ENCODE measurements at places on chromosomes 16 and 17.
A peak's percentile ranks its signal among the peaks of the same experiment; 100 is the strongest.

DNA sequence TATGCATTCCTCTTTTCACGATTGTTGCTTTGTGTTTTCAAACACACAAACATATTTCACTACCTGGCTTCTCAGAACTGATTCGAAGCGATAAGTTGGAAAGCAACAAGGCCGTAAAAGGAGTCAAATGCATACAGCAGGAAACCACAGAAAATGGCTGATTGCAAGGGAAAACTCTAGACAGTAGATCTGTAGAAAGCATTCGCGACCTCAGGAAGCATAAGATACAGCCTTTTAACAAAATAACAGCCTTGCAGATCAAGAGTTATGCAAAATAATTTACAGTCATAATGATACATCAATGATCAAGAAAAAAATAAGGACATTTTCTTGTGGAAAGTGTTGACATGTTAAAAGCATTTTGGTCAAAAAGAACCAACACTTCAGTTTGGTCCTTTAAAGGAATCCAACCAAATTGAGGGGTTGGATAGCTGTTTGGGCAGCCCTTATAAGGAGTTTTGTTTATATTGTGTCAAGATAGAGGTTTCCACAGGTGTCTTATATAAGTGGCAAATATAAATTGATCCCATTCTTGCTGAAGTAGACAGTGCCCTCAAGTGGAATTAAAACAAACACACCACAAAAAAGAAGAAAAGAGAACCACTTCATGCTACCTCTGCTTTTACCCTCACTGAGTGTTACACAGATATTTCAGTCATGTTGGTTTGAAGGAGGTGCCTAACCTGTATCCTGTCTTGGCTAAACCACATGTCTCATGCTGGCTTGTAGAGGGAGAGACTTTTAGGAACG lies 5.5 kb downstream of the CYLD start:
- DNase-seq: peak; percentile 38

- no peak for DNase-seq
Measured at GRCh38 chr16:56539656-56540055, 19.8 kb upstream of the BBS2 start.

DNA sequence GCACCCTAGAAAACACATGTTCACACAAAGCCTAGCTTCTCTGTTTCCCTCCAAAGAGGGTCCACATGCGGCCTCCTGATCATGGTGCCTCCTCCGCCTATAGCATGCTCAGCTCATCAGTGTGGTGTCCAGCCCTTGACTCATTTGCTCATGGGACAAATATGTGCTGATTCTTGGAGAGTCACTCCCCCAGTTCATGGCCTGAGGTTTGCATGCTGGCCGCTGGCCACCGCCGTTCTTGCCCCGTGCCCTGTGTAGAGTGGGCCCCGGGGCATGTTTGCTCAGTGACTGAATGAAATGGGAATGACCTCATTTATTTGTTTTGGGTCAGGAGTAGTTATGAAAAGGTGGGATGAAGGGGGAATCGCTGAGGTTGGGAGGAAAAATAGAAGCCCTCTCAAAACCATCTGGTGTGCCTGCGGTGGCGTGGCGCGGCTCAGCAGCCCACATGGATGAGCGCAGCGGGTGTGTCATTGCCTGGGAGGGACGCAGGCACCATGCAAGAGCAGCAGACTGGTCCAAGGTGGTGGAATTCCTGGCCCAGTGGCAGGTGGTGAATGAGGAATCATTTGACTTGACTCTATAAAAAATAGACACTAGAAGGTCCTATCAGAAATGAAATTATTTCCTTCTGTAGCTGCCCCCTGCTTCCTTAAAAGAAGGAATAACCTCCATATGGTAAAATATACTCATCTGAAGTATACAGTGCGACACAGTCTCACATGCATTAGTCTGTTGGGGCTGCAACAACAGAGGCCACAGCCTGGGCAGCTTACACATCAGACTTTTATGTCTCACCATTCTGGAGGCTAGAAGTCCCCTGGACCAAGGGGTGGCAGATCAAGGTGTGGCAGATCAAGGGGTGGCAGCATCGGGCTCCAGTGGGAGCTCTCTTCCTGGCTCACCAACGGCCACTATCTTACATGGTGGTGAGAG lies 31.7 kb downstream of the CRISPLD2 start:
- peak; percentile 99 for DNase-seq

DNA sequence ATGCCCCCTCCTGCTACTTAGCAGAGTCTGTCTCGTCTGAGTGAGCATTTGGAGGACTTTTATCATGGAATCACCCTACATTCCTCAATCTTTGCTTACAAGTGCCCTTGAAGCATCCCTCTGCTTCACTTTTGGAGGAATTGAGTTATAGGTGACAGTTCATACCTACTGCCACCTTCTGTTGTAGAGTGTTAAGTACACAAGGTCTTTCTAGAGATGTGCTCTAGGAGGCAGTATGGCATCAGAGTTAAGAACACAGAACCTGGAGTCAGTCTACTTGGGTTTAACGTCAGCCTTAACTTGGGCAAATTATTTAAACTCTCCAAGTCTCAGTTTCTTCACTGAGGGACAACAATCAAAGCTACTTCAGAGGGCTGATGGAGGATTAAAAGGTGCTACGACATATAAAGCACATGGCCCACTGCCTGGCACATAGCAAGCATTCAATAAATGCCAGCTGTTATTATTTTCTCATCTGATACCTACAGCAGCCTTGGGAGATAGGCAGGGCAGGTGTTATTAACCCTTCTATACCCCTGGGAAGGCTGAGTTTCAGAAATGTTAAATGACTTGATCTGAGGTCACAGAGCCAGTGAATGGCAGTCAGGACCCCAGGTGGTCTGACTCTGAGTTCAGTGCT lies 62.2 kb downstream of the UTP18 start:
- DNase-seq: peak; percentile 21

DNA sequence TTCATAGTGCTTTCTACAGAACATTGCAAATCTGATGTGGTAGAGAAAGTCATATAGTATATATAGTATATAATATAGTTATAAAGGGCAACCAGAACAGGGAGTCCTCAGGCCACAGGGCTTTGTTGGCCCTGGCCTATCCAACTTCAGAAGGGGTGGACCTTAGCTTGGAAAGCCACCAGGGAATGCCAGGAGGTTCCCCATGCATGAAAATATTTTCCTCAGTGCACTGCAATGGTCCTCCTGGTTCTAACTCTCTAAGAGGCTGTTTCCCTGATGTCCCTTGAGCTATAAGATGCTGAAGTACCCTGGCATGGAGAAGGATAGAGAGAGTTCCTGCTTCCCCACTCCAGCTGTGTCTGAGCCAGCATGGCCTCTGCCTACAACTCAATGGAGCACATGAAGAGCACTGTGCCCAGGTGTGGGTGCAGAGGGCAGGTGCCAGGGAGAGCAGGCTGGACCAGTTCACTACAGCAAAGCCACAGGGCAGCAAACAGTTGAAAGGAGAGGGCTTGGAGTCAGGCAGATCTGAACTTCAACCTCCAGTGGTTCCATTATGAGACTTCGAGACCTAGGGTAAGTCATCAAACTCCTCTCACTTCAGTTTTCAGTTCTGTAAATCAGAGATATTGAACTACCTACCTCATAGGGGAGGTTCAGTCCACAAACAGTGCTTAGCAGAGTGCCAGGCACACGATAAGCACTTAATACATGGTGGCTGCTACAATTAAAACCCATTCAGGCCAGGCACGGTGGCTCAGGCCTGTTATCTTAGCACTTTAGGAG lies 183.1 kb downstream of the SALL1 start:
- DNase-seq: no peak

DNA sequence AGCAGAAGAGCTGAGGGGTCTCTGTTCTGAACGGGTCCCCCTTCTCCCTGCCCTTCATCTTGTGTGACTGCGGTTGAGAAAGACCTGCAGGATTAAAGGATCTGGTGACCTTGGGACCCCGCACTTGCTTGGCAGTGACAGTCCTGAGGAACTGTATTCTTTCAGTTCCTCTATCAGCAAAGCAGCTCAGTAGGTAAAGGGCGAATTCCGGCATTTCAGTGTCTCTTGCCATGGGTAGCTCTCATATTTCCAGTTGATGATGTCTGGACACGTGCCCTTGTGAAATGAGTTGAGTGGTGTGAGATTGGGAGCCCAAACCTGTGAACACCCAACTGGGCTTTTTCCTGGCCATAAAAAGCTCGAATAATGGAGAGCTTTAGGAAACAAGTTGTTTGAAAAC lies 135.7 kb downstream of the PRKCA start:
- no peak for DNase-seq
